Natural killer cell (primary cell): ENCODE measurements at places on chromosomes 2 and 18.

DNA sequence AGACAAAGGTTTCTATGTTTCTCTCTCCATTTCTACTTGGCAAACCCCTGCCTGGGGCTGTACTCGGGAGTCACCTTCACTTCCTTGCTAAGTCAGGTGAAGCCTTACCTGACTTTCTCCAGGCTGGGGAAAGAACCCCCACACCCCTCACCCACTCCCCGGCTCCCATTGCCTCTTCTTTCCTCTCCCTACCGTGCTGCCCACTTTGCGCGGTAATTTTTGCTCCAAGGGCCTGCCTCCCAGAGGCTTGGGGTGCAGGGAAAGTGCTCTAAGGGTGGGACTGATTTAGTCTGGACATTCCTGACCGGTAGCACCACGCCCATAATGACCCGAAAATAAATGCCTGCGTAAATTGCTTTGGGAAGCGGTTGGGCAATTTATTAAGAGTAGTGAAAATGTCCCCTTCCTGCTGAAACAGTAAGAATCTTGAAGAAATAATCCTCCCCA, 49.1 kb upstream of the ATP6V1B1 start:
- no peak overlapping the region for H3K4me3 ChIP-seq
- no peaks in the 10 kb centered on the region for H3K36me3 ChIP-seq
- H3K27ac ChIP-seq: no peak overlapping the region
- DNase-seq: no peak
- H3K4me1 ChIP-seq: peaks cover 29% of the 10 kb centered on the region
- peaks cover 60% of the 10 kb centered on the region for H3K27me3 ChIP-seq

- H3K4me1 ChIP-seq: no peaks in the 10 kb centered on the region
- H3K4me3 ChIP-seq: no peak overlapping the region
- no peak for DNase-seq
- H3K36me3 ChIP-seq: no peaks in the 10 kb centered on the region
- no peak overlapping the region for H3K27ac ChIP-seq
Observed at GRCh38 chr18:419541-420175, 80.8 kb downstream of the COLEC12 start.

- no peak overlapping the region for H3K4me3 ChIP-seq
- DNase-seq: no peak
Observed at GRCh38 chr2:138307099-138307498, 194.5 kb upstream of the SPOPL start.

DNA sequence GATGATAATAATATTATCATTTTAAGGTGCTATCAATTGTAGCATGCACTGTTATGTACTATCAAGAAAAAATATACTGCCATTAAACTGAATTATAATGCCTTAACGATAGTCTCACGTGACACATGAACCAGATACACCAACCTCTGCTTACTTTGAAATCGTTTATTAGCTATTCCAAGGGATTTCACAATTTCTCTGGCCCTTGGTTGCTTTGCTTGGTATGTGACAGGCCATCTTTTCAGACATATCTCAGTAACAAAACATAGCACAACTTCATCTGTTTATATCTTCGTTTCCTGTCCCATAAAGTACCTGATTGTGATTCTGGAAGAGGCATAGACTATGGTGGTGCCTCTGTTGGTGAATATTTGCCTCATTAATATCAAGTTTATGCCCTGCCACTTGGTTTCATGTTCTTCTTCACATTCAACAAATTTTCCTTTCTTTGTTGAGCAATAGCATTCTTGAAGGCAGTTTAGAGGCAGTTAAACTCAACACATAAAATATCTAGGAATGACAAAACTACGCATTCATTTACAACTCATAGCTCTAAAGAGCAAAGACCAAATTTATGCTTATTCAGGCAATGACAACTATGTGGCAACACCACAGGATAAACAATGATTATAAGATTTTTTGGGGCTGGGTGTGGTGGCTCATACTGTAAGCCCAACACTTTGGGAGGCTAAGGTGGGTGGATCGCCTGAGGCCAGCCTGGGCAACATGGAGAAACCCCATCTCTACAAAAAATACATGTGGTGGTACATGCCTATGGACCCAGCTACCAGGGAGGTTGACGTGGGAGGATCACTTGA, 84.3 kb downstream of the MCFD2 start:
- DNase-seq: no peak
- H3K27me3 ChIP-seq: no peaks in the 10 kb centered on the region
- no peak overlapping the region for H3K27ac ChIP-seq

- no peaks in the 10 kb centered on the region for H3K36me3 ChIP-seq
- H3K27me3 ChIP-seq: no peaks in the 10 kb centered on the region
- H3K4me3 ChIP-seq: no peak overlapping the region
- DNase-seq: no peak
- H3K27ac ChIP-seq: no peak overlapping the region
Observed at GRCh38 chr2:32772638-32773447, 145.0 kb downstream of the TTC27 start.

GRCh38 chr2:84676295-84676694, 160.0 kb downstream of the DNAH6 start:
- no peak overlapping the region for H3K27ac ChIP-seq
- no peak overlapping the region for H3K4me3 ChIP-seq
- no peak for DNase-seq
- H3K36me3 ChIP-seq: no peaks in the 10 kb centered on the region
- no peaks in the 10 kb centered on the region for H3K27me3 ChIP-seq

- H3K27ac ChIP-seq: no peak overlapping the region
- H3K4me1 ChIP-seq: peaks cover 25% of the 10 kb centered on the region
- H3K36me3 ChIP-seq: peaks cover 98% of the 10 kb centered on the region
- H3K4me3 ChIP-seq: no peak overlapping the region
Observed at GRCh38 chr2:157424374-157424773, 19.5 kb downstream of the CYTIP start.

DNA sequence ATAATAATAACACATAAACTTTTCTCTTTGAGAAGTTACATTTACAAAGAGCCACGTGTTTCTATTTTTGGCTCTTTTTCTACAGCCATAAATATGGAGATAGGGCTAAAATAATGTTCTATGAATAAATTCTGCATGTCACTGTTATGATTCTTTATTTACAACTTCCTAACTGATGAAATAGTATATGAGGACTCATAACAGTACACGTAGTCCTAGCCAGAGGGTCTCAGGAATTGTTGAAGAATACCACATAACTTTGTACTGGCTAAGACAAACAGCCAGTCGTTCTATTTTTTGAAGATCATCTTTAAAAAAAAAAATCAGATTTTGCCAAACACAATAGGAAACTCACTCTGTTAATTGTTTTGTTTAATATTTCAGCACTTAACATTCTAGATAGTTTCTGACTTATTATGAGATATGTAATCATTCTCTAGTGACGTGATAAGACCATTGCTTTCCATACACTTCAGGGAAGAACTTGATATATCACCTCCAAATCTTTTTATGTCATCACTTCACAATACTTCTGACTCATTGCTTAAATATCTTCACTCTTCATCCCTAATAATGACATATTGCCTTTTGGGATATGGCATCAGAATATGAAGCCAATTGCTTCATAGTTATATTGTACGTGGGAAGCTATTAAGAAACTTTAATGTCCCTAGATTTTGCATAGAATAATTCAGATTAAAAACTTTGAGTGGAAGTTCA, 256.1 kb downstream of the XIRP2 start:
- no peaks in the 10 kb centered on the region for H3K4me1 ChIP-seq
- no peak for DNase-seq
- no peaks in the 10 kb centered on the region for H3K27me3 ChIP-seq
- H3K4me3 ChIP-seq: no peak overlapping the region

- H3K27me3 ChIP-seq: no peaks in the 10 kb centered on the region
- no peak overlapping the region for H3K4me3 ChIP-seq
- H3K36me3 ChIP-seq: no peaks in the 10 kb centered on the region
- no peak overlapping the region for H3K27ac ChIP-seq
Observed at GRCh38 chr2:205617905-205618304, 64.4 kb upstream of the NRP2 start.

GRCh38 chr2:30046979-30047378, 99.8 kb upstream of the YPEL5 start:
- no peak overlapping the region for H3K4me3 ChIP-seq
- DNase-seq: no peak
- H3K36me3 ChIP-seq: no peaks in the 10 kb centered on the region
- no peaks in the 10 kb centered on the region for H3K4me1 ChIP-seq

GRCh38 chr2:210199186-210199765, 26.0 kb downstream of the ACADL start:
- no peaks in the 10 kb centered on the region for H3K4me1 ChIP-seq
- no peaks in the 10 kb centered on the region for H3K27me3 ChIP-seq
- H3K36me3 ChIP-seq: no peaks in the 10 kb centered on the region
- H3K27ac ChIP-seq: no peak overlapping the region
- peak; percentile 65 for DNase-seq

DNA sequence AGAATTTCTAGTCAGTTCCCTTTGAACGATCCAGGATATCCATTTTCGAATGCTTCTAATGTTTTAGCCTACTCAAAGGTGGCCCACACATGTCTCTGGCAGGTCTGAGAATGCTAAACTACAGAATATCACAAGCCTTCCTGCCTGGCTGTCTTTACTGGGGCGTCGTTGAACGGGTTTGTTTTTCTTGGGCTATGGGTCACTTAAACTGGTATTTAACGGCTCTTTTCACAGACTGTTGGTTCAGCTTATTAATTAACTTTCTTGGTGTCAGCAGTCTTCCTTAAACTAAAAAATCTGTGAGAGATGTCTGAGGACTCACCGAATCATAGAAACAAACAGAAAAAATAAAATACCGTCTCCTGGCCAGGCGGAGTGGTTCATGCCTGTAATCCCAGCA, 563.2 kb upstream of the NRP2 start:
- no peak for DNase-seq
- no peaks in the 10 kb centered on the region for H3K4me1 ChIP-seq
- H3K36me3 ChIP-seq: no peaks in the 10 kb centered on the region
- H3K27me3 ChIP-seq: no peaks in the 10 kb centered on the region
- no peak overlapping the region for H3K4me3 ChIP-seq

GRCh38 chr2:130377491-130377890, 21.6 kb downstream of the PTPN18 start:
- peaks cover 64% of the 10 kb centered on the region for H3K4me1 ChIP-seq
- H3K4me3 ChIP-seq: no peak overlapping the region
- H3K27ac ChIP-seq: peak overlapping the region; percentile 10
- peaks cover 33% of the 10 kb centered on the region for H3K36me3 ChIP-seq

DNA sequence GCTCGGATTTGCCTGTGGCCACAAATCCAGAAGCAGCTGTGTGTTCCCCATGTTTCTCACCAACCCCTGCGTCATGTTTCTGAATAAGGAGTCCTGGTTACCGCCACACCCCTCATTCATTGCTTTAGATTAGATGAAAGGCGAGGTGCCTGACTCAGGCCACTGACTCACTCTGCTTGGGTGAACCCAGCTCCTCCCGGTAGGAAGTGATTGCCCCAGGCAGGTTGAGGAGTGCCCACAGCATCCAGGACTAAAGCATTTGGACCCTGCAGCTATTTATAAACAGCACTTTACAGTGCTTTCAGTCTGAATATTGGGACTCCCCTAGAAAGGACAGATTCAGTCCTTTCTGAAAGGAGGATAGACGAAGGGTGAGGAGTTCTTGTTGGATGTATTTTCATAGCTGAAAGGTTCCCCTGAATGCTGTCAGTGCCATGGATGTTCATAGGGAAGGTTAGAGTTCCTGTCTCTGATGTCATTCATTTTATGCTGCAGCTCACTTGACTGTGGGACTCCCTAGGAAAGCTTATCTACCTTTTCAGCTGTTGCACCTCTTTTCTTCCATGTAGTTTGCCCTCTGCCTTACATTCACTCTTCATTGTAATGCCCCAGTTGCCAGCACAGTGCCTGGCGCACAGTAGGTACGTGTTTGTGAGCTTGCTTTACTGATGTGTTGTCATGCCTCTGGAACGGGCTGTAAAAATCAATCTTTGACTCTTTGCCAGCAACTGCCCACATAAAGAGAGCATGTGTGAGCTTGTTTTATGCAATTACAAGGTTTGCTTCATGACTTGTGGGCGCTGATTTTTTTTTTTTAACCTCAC, 14.9 kb downstream of the ITGA6 start:
- no peaks in the 10 kb centered on the region for H3K27me3 ChIP-seq
- H3K4me3 ChIP-seq: no peak overlapping the region
- H3K27ac ChIP-seq: no peak overlapping the region
- H3K4me1 ChIP-seq: peaks cover 37% of the 10 kb centered on the region

DNA sequence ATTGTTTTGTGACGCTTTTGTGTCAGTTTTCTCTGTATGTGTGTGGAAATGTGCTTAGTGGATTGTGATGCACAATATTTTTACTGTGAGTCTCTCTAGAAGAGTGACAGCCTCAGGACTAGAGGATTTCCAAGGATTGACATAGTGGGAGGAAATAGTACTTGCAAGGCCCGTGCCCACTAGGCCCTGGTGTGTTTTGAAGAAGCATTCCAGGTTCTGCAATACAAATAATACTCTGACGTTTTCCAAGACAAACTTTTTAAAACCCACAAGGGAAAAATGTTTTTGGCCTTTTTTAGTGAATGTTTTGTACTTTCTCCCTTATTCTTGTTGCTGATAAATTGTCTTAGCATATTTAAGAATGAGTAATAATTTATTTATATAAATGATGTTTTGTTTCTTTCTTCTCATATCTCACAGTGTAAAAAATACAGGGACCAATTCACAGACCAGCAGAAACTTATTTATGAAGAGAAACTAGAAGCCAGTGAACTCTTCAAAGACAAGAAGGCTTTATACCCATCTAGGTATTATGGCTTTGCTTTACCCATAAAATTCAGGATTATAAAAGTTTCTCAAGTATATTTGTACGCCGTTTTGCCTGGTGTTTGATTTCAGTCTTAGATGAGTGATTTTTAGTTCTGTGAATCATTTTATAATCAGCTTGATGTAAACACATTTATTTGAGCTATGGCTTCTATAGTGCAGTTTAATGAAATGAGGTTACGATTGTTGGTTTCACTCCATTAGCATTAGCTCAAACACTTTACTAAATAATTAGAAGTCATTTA, 165.6 kb downstream of the MYO1B start:
- H3K27ac ChIP-seq: no peak overlapping the region
- H3K36me3 ChIP-seq: no peaks in the 10 kb centered on the region
- no peaks in the 10 kb centered on the region for H3K27me3 ChIP-seq
- H3K4me3 ChIP-seq: no peak overlapping the region
- DNase-seq: no peak
- no peaks in the 10 kb centered on the region for H3K4me1 ChIP-seq

GRCh38 chr2:9950521-9951271, 797 bp upstream of the GRHL1 start:
- H3K27me3 ChIP-seq: peaks cover 14% of the 10 kb centered on the region
- no peaks in the 10 kb centered on the region for H3K36me3 ChIP-seq
- H3K27ac ChIP-seq: no peak overlapping the region
- DNase-seq: peak; percentile 82
- H3K4me1 ChIP-seq: peaks cover 12% of the 10 kb centered on the region
- H3K4me3 ChIP-seq: peak overlapping the region; percentile 44

- no peaks in the 10 kb centered on the region for H3K27me3 ChIP-seq
- peak overlapping the region; percentile 92 for H3K27ac ChIP-seq
- peaks cover 100% of the 10 kb centered on the region for H3K4me1 ChIP-seq
Observed at GRCh38 chr2:8515864-8516533, 165.9 kb upstream of the ID2 start.
